ENCODE measurements at places on chromosomes 12 and 14.
A peak's percentile ranks its signal among the peaks of the same experiment; 100 is the strongest.

DNA sequence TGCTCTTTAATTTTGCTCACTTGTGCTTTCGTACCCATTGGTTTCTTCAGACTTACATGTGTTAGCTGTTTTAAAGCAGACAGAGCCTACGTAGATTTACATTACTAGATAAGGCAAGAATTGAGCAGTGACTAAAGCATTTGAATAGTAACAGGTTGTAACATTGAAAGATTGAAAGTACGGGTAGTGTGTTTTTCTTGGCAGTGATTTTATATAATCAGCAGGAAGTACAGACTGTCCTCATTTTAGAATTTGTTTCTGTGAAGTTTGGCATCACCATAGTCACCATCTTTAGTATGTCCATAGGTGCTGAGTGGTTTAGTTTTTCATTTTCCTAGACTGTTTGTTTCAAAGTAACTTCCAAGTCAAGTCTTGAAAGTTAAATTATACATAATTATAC is 14.0 kb downstream of the RTRAF start:
- no peak for DNase-seq

GRCh38 chr12:112381406-112381882 is 787 bp downstream of the HECTD4 start:
- DNase-seq: peak; percentile 13

DNA sequence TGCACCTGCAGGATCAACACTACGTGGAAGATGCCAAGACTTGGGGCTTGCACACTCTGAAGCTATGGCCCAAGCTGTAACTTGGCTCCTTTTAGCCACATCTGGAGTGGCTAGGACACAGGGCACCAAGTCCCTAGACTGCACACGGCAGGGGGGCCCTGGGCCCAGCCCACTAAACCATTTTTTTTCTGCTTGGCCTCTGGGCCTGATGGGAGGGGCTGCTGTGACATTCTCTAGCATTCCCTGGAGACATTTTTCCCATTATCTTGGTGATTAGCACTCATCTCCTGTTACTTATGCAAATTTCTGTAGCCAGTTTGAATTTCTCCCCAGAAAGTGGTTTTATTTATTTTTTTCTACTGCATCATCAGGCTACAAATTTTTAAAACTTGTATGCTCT is 1080.7 kb downstream of the LRFN5 start:
- no peak for DNase-seq

- no peak for DNase-seq
Measured at GRCh38 chr12:89578499-89578898, 52.7 kb upstream of the POC1B start.

- DNase-seq: no peak
Measured at GRCh38 chr12:54359762-54360351, 4.4 kb downstream of the GPR84 start.

GRCh38 chr12:47931187-47931586 is 26.4 kb upstream of the VDR start:
- no peak for DNase-seq

GRCh38 chr12:132140501-132140900 is 3.6 kb downstream of the DDX51 start:
- no peak for DNase-seq

- no peak for DNase-seq
Measured at GRCh38 chr12:693934-694533, 30.8 kb upstream of the NINJ2 start.

GRCh38 chr14:95504135-95505029 is 12.1 kb downstream of the SYNE3 start:
- no peak for DNase-seq

- no peak for DNase-seq
Measured at GRCh38 chr12:100295764-100296555, 29.0 kb downstream of the SCYL2 start.

DNA sequence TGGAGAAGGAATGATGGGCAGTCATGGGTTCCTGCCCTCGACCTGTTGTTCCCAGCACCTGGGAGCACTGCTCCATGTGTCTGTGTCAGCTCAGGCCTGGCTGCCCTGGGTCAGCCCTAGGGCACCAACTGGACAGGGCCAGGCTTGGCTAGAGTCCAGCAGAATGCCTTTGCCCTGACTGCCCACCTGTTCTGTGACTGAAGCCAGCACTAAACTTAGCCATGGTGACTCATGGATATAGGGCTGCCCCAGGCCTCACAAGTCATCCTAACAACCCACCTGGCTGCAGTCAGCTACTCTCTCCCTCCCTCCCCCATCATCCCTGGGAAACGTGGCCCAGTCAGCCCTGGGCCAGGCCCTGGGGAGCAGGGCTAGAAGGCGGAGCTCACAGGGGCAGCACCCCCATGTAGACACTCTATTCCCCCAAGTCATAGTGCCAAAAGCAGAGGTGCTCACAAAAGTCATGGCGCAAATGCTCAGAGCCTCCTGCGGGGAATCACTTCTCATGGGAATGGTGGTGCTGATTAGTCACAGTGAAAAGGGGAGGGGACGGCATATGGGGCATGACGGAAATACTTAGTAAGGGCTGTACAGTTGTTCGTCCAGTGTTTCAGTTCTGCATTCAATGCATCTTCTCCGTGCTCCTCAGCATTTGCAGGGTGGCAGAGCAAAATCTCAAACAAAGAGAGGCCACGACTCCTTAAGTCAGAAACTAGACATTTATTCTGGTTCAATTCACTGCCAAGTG is 52.0 kb upstream of the NTF3 start:
- DNase-seq: no peak

DNA sequence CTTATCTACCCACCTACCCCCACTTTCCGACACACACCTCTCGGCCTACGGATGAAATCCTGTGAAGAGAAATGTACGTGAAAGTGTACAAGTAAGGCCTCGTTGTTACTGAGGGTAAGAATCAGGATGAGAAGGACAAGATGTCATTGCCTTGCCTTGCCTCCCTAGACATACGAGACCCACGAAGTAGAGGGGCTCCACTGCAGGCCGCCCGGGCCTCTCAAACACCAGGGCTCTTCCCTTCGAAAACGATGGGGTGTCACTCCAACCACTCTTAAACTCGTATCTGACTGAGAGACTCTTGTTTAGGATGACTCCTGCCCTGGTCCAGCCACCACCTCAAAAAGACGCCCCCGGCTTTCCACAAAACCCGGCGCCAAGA is 498 bp downstream of the RACGAP1 start:
- DNase-seq: no peak

- no peak for DNase-seq
Measured at GRCh38 chr12:77686760-77687159, 143.9 kb upstream of the NAV3 start.

DNA sequence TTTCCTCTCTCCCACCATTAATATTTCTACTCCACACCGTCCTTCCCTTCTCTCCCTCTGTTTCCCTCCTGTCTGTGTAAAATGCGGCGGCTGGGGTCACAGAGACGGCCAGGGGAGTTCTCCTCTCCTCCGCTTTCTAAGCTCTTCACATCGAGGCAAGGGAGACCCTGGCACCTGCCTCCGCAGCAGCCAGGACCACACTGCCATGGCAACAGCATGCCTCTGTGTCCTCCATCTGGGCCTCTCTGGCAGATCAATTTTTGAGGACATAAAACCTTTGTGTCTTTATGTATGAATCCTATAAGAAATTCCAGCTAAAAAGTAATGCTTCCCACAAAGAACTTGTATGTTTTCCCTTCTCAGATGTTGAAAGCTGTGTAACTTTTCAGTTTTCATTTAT is 41.4 kb downstream of the DYRK4 start:
- no peak for DNase-seq

- no peak for DNase-seq
Measured at GRCh38 chr14:22163051-22163450, 426.0 kb downstream of the DAD1 start.

DNA sequence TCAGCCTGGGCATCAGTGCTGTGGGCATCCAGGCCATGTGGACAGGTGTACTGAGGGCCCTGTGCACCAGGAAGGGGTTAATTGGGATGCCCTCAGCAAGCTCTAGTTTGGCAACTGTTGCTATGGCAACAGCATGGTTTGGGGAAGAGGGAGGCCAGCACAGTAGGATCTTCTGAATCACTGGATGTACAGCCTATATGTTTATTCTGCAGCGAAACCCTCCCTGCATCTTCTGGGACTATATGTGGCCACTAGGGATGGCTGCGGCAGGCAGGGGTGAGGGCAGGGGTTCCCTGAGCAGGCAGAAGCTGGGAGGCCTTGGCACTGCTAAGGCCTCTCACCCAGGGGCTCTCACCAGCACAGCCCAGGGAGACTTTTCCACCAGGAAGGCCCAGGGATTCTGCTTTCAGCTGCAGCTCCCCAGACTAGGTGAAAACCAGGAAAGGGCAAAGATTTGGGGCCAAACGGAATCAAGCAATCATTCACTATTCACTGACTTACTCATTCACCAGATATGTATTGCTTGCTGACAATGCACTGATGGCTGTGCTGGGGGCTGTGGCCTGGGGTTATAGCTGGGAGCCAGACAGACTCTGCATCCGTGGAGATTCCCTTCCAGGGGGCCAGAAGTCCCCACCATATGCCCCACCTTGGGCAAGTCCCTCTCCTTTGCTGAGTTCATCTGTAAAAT is 42.8 kb downstream of the IRF2BPL start:
- DNase-seq: no peak

DNA sequence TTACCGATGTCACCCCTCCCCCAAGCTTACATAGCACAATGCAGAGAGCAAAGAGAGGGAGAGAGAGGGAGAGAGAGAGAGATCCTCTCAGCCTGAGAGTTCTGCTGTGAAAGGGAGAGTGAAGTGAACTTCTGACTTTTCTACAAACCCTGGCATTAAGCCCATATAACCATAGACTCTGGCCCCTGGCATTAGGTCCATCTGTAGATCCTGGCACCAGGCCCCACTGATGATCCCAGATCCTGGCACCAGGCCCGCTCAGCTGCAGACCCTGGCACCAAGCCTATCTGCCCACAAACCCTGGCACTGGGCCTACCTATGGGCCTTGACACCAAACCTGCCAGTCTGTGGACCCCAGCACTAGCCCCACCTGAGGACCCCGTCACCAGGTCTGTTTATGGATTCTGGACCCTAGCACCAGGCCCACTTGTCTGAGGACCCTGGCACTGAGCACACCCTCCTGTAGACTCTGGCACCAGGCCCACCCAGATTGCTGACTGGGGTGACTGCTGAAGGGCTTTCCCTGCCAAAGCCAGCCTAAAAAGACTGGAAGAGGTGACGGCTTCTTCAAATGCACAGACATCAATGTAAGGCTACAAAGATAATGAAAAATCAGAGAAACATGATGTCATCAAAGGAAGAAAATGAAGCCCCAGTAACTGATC is 14.5 kb upstream of the KRT83 start:
- DNase-seq: no peak

DNA sequence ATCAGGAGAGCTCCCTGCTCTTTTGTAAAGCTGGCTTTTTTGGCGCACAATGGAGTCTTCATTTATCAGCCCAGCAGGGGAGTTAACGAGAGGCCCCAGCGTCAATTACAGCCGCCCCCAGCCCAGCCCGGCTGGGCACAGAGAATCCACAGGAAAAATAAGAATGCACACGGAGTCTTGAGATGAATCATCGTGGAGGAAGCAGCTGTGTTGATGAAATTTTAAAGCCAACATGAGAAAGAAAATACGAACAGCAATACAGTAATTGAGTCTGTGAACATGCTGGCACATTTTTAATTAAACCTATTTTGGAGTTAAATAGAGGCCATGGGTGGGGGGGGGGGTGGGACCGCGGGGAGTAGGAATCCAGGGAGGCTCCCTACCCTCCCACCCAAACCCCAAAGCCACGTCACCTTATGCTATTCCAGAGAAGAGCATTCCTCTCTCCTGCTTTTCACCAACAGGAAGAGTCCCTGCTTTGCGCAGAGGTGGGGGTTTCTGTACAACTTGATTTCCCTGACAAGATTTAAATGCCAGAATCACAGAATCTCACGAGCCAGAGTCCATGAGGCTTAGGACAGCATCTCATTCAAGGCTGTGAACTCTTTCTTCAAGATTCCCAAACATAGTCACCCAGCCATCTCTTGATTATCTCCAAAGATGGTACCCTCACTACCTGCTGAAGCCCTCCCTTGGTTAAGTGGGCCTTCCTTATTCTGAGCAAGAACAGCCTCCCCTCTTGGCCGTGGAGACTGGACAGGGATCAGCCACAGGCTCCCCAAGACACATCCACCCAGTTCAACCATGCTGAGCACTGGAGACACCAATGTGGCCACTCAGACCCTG is 50.3 kb downstream of the CCNK start:
- DNase-seq: no peak

- DNase-seq: no peak
Measured at GRCh38 chr12:31756977-31757420, 28.2 kb upstream of the AMN1 start.

- no peak for DNase-seq
Measured at GRCh38 chr14:47507861-47508260, 167.5 kb downstream of the MDGA2 start.

GRCh38 chr12:9509464-9510161 is 98.1 kb downstream of the KLRB1 start:
- no peak for DNase-seq

- no peak for DNase-seq
Measured at GRCh38 chr14:88191605-88192004, 131.5 kb downstream of the KCNK10 start.

DNA sequence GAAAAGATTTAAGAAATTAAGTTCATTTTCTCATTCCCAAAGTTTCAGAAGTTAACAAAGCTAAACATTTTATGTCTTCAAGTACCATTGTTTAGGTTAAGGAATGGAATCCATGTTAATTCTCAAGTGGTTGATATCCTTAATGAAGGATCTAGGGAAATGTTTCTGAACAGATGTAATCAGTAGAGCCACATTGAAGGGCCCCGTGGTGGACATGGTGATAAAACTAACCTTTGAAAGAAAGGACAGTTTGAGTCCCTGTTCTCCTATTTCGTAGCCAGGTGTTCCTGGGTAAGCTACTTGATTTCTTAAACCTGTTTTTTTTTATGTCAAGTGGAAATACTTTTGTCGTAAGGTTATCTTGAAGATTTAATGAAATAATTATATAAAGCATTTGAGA is 4.6 kb downstream of the PPM1A start:
- no peak for DNase-seq

GRCh38 chr14:74579447-74580274 is 32.4 kb downstream of the LTBP2 start:
- no peak for DNase-seq

DNA sequence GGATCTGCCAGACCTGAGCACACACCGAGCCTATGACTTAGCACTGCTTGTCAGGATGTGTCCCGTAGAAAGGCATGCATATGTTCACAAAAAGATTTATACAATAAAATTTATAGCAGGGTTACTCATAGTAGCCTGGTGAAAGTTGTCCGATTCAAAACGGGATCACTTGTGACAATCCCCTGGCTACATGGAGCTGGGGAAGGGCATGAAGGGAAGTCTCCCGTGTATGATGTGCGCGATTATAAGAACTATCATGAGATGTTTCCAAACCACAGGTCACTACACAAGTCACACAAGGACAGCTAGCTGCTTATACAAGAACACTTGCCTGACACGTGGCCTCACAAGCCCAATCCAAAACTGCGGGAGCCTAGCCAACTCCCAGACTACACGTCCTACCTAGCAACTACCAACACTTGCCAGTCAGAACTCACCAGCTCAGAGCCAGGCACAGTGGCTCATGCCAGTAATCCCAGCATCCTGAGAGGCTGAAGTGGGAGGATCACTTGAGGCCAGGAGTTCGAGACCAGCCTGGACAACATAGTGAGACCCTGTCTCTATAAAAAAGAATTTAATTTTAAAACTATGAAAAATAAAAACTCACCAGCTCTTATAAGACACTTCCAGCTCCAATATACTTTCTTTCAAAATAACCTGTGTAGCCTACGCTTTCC is 7.5 kb upstream of the CDCA4 start:
- no peak for DNase-seq

All from activated effector memory CD4-positive, alpha-beta T cell treated with Interleukin-2 at 50 U/mL for 16 hours (primary cell).